ENCODE measurements at places on chromosomes 2 and 18.

DNA sequence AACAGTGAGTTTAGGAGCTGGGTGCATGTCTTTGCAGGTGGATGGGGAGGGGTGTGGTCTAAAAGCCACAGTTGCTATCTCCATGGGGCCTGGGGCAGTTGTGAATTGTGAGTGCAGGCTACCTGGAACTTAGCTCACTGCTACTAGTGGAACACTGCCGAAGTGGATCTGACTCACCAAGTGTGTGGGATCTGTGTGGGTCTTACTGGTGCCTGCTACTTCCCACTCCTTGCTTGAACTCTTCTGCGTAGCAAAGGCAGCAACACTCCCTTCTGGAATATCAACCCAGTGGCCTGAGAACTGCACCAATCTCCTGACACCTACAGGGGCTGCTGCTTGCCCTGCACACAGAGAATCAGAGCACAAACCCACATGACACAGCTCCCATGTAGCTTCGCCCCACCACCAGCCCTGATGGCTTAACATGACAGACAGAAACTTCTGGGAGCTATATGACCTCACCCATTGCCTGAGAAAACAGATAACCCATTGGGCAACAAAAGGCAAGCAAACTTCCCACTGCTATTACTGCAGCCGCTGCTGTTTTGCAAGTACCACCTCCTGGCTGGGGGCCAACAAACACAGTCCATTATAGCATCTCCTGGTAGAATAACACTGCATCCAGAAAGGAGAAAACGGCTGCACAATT, 455.1 kb upstream of the DDX18 start:
- DNase-seq, result no peak

- DNase-seq, result no peak
These were observed 31.4 kb upstream of the AGAP1 start for GRCh38 chr2:235462415-235462790.

DNA sequence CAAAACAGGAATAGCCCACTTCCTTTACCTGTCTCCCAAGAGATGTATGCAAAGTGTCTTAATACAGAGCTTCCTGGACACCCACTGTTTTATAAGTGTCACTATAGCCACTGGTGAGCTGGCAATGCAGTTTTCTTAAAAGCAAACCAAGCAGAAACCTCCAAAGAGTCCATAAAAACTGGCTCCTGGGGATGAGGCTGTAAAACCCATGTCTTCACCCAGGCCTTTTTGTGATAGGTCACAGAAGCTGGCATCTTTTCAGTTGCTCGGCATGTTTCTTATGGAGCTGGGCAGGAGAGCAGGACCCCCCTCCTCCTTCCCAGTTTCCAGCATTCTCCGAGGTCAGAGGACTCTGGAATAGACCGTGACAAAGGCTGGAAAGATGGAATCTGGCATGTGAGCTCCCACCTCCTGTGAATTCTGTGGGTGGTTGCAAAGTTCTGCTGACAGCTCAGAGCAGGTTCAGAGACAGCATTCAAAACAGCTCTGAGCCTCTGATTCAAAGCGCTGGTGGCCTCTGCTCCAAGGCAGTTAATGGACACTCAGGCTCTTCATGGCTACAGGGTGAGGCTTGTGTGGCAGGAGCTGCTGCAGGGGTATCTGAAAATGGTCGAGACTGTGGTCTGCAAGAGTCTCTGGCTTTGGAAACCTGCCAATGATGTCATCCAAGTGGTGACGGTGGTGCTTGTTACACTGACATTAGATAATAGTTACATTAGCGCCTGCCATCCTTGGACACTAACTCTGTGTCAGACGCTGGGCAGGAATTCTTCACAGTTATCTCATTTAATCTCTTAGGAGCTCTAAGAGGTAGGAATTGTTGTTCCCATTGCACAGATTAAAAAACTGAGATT, 283.4 kb downstream of the CLIP4 start:
- no peak for DNase-seq

GRCh38 chr18:29465526-29465925, 1288.6 kb upstream of the CDH2 start:
- DNase-seq, result no peak

- no peak for DNase-seq
These were observed 20.4 kb downstream of the ZRANB3 start for GRCh38 chr2:135510577-135510976.

DNA sequence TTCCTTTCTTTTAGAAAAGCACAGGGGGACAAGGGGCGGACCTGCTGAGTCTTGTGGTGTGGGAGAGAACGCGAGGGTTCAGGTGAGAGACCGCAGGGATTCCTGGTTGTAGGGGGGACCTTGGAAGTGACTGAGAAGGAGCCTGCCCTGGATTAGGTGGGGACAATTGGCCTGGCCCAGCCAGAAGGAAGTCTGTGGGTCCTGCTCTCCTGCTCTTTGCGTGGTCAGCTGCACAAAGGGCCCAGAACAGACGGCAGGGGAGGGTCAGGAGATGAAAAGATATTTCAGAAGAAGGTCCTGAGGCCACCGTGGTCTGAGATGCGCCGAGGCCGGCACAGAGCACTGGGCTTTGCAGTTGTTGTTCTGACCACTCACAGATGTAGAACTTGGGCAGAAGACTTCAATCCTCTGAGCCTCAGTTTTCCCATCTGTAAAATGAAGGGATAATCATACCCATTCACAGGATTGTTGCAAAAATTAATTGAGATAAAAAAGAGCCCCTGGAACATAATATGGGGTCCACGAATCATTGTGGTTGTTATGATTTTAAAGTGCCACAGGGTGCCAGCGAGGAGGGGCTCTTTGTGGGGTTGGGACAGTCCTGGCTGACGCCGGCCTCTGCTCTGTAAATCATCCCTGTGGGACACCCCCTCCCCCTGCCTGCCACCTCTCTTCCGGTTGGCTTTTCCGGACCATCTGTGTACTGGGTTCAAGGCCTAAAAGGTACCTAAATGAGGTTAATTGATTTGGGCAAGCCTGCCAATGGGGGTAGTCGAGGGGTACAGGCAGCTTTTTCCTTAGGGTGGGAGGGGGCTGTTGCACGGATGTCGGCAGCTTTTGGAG, 1.8 kb downstream of the LPIN1 start:
- DNase-seq, result no peak

GRCh38 chr2:12289120-12289802, 427.5 kb upstream of the TRIB2 start:
- no peak for DNase-seq

DNA sequence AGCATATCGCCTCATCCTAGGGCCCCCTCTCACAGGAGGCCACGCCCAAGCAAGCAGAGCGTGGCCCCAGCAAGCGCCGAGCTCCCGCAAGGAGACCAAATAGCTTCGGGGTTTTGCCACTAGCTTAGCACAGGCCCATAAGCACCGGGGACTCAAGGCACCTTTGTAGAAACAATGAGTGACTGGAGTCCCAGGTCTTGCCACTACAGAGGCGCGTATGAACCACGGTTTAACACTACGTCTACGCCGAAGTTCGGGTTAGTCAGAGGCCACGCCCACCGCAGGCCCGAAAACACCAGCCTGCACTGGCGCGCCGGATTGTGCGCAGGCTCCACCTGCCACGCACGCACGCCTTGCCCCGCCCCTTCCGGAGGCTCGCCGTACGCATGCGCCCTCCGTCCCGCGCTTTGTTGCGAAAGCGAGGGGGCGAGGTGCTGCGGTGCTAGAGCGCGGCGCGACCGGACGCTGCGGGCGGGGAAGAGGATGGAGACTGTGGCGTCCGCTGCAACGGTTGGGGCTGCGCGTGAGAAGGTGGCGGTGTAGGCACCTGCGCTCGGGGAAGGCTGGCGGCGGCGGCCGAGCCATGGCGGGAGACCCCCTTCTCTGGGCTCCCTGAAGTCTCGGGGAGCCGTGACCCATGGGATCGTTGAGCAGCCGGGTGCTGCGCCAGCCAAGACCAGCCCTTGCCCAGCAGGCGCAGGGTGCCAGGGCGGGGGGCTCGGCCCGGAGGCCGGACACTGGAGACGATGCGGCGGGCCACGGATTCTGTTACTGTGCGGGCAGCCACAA, at the start of gene GMCL1:
TSS of gene GMCL1 (plus strand) at position 405 of the 789 bp plus-strand sequence. CDS start at position 638, 233 bp downstream.
- DNase-seq, result peak; percentile 99

DNA sequence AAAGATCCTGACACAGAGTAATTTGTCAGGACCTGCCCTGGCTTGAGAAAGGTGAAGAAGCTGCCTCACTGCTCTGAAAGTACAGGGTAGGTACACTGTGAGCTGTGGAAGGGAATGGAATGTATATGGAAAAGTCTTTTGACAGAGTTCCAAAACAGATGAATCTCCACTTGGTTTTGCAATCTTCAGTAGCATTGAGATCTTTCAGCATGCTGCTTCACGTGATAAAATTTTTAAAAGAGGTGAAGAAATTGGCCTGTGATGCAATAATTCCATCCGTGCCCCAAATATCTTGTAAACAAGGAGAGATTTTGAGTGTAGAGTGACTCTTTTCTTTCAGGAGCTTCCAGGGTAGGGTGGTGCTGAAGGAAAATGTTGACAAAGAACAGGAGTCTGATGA, 123.1 kb downstream of the OSR1 start:
- DNase-seq, result no peak
